ENCODE measurements at places on chromosomes 1 and 21.

DNA sequence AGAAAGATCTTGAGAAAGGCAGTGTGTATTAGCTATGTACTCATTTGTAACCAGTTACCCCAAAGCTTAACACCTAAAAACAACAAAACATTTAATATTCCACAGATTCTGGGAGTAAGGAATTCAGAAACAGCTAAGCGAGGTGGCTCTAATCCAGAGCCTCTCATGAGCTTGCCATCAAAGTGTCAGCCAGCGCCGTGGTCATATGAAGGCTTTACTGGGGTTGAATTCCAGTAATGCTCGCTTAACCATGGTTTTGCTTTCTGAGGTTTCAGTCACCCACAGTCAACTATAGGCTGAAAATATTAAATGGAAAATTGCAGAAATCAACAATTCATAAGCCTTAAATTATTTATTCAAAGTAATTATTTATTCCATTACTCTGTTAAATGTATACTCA lies 101.8 kb downstream of the CLIC6 start:
- DNase-seq = no peak

DNA sequence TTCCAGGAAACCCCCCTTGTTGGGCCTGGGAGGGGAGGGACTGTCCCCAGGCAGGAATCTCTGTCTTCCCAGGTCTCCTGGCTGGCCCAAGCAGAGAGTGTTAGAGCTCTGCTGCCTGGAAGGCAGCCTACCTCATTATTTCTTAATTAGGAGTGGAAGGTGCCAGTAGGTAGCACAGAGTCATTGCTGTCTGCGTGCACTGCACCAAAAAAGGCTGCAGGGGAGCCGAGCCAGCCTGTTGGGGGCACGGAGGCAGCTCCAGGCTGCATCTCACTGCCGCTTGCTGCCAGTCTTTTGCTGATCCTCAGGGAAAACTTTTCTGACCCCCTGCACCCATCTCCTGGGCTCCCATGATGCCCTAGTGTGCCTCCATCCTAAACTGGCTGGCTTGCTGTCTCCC lies 58.1 kb downstream of the LRRN2 start:
- DNase-seq = no peak

DNA sequence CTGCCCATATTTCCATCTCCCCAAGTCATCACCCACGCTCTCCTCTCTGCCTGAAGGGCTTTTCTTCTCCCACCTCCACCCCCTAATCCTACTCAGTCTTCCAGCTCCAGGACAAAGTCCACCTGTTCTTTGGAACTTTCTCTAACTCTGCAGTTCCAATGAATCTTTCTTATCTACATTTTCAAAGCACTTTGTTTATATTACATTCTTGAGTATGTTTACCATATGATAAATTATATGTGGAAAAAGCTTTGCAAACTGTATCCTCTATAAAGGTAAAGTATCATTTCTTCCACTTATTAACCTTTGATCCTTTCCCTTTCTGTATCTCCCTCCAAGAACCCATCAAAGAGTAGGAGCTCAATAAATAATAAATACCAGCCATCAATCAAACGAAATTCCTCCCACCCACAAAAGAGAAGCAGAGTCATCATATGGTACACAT lies 39.7 kb downstream of the TTC13 start:
- DNase-seq = no peak

DNA sequence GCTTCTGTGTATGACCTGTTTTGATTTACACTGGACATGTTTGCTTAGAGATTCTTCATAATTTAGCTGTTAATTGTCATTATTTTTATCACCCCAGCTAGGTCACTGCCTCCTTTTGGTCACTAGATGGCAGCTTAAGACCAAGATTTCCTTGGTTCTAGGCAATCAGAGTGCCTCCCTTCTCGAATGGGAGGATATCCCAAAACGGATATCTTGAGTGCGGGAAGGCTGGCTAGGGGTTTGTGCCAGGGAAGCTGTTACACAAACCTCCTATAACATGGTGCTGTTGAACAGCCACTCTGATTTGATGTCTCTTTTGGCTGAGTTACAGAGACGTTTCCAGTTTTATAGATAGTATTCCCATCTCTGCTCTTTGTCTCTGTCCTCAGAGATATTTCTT lies 283.5 kb downstream of the S1PR1 start:
- DNase-seq = no peak

- no peak for DNase-seq
Measured at GRCh38 chr21:19011451-19011850, 607.9 kb upstream of the TMPRSS15 start.

DNA sequence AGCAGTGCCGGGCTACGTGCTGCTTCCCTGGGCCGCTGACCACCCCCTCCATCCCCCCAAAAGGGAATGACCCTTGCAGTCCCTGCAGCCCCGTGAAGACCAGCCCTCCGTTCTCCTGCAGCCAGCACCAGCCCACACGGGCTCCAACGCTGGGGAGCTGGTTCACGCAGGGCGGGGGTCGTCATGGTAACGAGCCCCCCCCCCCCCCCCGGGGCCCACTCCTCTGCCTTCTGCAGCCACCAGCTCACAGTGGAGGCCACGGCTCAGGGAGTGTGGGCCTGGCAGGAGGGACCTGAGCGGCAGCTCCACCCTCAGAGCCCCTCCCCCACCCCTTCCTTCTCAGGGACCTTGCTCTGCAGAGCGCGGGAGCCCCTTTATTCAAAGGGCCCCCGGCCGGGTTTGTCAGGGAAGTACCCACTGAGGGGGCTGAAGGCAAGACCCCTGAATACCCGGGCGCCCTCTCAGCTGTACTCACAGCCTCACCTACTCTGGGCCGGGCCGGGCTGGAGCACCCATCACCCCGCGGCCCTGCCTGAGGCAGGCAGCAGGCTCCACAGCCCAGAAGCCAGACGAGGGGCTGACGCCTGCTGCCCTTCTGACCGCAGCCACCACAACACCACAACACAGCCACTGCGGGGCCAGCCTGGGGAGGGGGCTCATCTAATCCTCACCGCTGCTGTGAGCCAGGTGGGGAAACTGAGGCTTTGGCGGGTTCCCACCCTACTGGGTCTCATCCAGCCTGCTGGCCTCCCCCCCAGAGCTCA lies 12.6 kb downstream of the MEGF6 start:
- no peak for DNase-seq

GRCh38 chr21:15367061-15367626 lies 302.3 kb upstream of the NRIP1 start:
- no peak for DNase-seq

DNA sequence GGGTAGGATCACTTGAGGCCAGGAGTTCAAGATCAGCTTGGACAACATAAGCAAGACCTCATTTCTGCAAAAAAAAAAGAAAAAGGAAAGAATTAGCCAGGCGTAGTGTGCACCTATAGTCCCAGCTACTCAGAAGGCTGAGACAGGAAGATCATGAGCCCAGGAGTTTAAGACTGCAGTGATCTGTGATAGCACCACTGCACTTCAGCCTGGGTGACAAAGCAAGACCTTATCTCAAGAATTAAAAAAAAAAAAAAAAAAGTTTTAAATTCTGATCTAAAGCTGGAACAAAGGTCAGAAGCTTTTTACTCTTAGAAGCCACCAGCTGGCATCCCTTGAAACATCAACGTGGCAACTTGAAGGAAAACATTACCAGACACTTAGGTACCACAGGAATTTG lies 45.3 kb downstream of the HENMT1 start:
- DNase-seq = no peak

DNA sequence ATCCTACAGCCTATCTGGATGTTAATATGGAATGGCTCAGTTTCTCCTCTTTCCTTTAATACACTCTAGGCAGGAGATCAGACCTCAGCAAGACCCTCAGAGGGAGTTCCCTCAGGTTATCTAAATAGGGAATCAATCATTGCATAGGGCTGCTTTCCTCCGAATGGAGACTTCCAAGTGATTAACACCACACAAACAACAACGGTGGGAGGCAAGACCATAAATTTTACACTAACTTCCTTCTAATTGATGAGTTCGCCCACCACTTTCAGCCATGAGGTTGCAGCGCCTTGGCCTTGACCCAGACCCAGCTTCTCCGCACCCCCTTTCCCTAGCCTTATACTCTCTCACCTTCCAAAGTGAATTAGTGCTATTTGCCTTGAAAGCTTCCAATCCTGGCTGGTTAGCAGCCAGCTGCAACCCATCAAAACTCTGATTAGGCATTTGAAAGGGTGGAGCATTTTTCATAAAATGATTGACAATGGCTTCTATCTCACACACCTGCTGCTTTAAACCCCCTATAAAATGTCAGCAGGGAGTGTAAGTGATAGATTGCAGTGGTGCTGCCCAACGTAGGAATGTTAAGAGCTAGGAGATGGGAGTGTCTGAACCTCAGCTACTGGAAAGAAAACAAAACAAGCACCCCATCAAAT lies 534.9 kb upstream of the USP24 start:
- DNase-seq = no peak

DNA sequence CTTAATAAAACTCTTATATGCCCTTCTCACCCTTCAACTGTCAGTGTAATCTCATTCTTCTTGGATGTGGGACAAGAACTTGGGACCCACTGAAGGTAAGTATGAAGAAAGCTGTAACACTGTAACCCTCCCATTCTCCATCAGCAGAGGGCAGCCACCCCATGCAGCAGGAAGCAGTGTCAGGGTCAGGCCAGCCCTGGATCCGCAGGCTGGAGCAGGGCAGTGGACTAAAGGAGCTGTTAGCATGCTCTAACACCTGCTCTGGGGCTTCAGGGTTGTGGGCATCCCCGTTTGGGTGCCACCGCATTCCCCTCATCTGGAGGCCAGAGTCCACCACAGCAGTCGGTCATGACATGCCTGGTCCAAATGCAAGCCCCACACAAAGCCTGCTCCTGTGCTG lies 156.5 kb downstream of the HIVEP3 start:
- no peak for DNase-seq

GRCh38 chr1:112651205-112651604 lies 23.3 kb upstream of the MOV10 start:
- no peak for DNase-seq

DNA sequence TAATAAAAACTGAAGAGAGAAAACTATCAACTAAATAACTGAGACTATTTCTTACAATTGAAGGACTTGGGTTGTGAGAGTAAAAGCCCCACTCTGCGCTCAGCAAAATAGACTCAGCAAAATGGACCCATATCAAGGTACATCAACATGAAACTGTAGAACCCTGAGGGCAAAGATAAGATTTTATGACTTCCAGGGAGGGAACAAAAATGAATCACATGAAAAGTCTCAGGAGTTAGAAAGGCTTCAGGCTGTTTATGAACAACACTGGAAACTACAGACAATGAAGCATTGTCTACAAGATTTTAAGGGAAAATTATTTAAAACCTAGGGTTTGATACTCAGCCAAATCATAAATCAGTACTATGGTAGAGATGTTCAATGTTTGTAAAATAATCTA lies 434.3 kb downstream of the PTPRC start:
- no peak for DNase-seq

DNA sequence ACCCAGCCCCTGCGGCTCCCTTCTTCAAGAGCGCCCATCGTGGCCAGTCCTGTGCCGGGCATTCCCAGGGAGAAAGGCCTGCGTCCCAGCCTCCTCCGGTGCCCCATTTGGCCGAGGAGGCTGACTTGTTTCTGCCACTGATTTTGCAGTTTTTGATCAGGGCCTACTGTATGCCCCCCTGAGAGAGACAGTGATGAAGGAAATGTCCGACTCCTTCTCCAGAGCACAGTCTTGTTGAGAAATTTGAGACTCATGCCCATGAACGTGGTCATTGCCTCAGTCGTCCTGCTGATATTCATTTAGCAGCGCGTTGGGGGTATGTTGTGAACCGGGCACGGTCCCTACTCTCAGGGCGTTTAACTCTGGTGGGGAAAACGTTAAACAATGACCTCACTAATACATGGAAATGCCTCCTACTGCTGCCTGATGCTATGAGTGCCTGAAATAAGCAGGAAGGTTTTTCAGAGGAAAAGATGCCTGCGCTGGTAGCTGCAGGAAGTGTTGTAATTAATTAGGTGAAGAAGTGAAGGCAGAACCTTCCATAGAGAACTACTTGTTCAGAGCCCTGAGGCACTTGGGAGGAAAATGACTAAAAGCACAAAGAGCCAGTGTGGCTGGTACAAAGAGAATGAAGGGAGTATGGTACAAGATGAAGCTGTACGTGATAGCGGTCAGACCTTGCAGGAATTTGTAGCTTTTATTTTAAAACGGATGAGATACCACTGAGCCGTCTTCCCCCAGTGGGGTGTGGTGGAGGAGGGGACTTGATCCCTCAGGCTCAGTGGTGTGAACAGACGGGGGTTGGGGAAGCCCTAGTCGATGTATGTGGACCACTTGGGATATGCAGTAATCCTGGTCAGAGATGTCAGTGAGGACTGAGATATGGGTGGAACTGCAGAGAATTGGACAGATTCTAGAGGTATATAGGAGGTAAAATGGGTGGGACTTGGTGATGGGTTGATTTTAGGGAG lies 730 bp downstream of the ZCCHC17 start:
- DNase-seq = no peak

- DNase-seq = no peak
Measured at GRCh38 chr1:203549309-203549708, 55.4 kb downstream of the OPTC start.

- no peak for DNase-seq
Measured at GRCh38 chr1:178918955-178919354, 48.1 kb upstream of the ANGPTL1 start.

DNA sequence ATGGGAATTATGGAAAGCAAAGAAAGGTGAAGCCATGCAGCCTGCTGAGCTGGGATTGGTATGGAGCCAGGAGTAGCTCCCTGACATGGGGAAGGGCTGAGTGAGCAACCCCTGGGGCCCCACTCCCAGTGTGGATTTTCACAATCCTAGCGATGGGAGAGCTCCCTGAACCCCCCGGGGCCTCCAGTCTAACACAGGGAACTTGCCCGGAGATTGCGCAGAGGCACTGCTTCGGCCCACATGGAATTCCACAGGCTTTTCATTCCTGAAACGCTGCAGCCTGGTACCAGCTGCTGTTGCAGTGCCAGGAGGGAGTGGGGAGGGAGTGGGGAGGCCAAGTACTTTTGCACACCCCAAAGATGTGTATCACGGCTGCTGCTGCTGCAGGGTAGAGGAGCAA lies 110.4 kb upstream of the C21orf91 start:
- DNase-seq = no peak

GRCh38 chr1:119966020-119966419 lies 69.7 kb upstream of the ADAM30 start:
- no peak for DNase-seq

- DNase-seq = no peak
Measured at GRCh38 chr1:158189624-158190023, 8.9 kb downstream of the CD1D start.

GRCh38 chr1:9836632-9836960 lies 12.8 kb upstream of the CLSTN1 start:
- DNase-seq = no peak

GRCh38 chr21:32868631-32869454 lies 97.3 kb upstream of the PAXBP1 start:
- DNase-seq = no peak

GRCh38 chr1:160806784-160807183 lies 10.8 kb downstream of the LY9 start:
- DNase-seq = no peak

GRCh38 chr1:188429386-188429785 lies 1600.6 kb downstream of the PLA2G4A start:
- no peak for DNase-seq

- DNase-seq = no peak
Measured at GRCh38 chr1:100860397-100860991, 34.1 kb downstream of the EXTL2 start.

- DNase-seq = no peak
Measured at GRCh38 chr1:46535063-46535462, 16.4 kb downstream of the KNCN start.
